ENCODE measurements at places on chromosomes 4 and X.

GRCh38 chr4:7213807-7214206 is 21.5 kb downstream of the SORCS2 start:
- DNase-seq: no peak

- DNase-seq: no peak
These were observed 30.4 kb downstream of the ARHGEF6 start for GRCh38 chrX:136750364-136750763.

GRCh38 chr4:156779774-156780173 is 191.8 kb downstream of the PDGFC start:
- DNase-seq: no peak

DNA sequence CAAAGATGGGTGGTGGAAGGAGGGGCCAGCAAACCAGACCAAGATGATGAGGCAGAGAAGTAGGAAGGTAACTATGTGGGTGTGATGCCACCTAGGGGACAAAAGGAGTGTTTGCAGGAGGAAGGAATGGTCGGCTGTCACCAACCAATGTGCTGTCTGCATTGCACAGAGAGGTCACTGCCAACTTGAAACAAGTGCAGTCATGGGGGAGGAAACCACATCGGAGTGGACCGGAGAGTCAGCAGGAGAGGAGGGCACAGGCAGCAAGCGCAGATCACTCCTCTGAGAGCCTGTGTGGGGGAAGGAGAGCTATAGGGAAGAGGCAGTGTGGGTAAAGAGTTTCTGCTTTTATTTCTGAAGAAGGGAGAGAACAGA is 38.5 kb upstream of the FGFBP2 start:
- peak; percentile 70 for DNase-seq
